Ovary (tissue), 10 donors: ENCODE measurements at places on chromosomes 3 and 15.
A peak's percentile ranks its signal among the peaks of the same experiment; 100 is the strongest.

DNA sequence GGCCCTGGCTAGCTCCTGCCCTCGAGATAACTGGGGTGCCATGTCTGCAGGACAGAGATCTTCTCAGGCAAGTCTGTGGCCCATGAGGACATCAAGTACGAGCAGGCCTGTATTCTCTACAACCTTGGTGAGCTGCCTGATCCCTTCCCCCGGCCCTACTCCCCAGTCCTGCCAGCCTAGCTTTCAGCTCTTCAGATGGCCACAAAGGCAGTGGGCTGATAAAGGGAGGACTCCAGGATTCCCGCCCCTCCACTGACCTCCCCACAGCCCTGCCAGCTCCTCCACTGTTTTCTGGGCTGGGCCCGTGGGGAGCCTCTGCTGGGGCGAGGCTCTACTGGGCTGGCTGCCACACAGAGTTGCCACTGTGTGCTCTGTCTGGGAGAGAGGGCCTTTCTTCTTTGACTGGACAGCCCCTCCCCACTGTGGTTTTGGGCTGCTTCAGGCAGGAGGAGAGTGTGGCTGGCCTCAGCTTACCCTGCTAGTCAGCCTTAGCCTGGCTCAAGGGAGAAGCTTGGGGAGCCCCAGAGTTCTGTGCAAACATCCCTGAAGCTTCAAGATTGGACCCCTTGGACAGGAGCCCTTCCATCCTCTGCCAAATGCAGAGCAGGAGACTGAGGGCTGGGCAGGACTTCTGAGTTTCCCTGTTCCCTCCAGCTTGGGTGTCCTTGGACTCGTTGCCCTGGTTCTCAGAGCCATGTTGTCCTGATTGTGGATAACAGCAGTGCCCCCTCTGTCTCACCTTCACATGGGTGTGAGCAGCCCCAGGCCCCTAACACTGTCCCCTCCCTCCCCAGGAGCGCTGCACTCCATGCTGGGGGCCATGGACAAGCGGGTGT lies 24.4 kb downstream of the PTPN23 start:
- peak; percentile 80 for DNase-seq

GRCh38 chr15:100958326-100959065 lies 39.3 kb downstream of the LRRK1 start:
- no peak for DNase-seq

GRCh38 chr3:118772547-118773011 lies 262.1 kb downstream of the IGSF11 start:
- no peak for DNase-seq

- peak; percentile 73 for DNase-seq
Measured at GRCh38 chr3:118501152-118501551, 533.5 kb downstream of the IGSF11 start.

GRCh38 chr15:91946075-91946474 lies 92.6 kb downstream of the SLCO3A1 start:
- DNase-seq = no peak

DNA sequence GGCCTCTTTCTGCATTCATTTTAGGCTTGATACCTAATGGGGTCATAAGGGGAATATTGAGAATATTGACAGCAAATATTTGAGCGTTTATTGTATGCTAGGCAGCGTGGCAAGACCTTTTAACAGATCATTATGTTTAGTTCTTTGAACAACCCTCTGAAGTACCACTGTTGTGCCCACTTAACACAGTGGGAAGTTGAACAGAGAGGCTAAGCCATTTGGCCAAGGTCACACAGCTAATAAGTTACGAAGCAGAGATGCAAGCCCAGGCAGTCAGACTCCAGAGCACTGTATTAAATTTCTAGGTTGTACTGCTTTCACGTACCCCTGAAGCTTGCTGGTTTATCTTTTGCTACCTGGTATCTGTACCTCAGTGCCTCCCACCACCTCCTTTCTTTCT lies 1.1 kb downstream of the RAB7A start:
- no peak for DNase-seq

DNA sequence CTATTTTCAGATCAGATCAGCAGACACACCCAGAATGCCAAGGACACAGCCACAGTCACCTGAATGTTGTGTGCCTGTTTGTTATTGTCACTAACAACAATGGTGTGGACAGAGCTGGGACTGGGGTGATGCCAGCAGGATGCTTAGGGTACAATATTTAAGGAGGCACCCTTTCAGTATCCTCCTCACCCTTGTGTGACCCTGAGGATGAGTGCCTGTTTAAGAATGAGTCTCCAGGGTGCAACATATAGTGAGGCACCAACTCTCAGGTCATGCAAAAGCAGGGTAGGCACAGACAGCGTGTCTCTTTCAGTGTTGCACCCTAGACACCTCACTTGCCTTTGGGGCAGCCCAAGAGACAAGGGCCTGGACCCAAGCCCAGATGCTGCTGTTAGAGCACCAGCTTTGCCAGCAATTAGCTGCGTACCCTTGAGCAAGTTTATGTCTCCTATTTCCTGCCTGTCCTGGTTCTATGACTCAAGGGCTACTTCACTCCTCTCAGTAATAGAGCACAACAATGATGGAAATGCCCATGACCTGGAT lies 122.6 kb downstream of the AQP9 start:
- DNase-seq = no peak

DNA sequence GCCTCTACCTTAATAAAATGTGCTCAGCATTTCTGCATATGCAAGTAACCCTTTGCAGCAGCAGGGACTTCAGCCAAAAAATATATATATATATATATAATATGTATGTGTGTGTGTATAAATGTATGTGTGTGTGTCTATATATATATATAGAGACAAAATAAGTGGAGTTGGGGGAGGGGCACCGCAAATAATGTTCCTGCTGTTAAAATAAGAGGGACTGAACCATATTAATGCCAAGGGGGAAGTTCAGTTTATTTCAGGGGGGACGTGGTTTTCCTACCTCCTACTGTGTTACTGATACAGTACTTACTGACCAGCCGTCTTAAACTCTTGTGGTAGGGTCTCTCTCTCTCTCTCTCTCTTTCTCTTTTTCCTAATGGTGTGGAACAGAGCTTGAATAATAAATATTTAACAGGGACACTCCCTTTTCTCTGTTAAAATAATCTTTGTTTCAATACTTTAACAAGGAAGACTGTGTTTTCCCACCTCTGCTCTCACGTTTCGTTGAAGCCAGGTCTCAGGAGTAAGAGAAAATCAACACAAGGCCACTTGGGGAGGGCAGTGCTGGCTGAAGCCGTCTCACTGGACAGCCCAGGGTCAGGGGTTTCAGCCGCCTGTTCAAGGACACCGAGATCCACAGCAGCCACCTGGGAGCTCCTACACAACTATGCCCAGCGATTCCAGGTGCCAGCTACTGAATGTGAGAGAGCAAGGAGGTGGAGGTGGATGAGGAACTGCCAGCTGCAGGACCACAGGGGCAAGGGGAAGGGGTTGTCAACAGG lies 42.8 kb upstream of the ADAMTSL3 start:
- DNase-seq = no peak

GRCh38 chr3:23949784-23950183 lies 4.7 kb downstream of the NR1D2 start:
- peak; percentile 30 for DNase-seq

GRCh38 chr3:103919327-103919726 lies 1447.4 kb upstream of the ALCAM start:
- no peak for DNase-seq

- no peak for DNase-seq
Measured at GRCh38 chr3:81716870-81717509, 44.5 kb downstream of the GBE1 start.

- no peak for DNase-seq
Measured at GRCh38 chr15:63448266-63448665, 56.1 kb upstream of the USP3 start.

GRCh38 chr3:164550857-164551256 lies 527.4 kb downstream of the SI start:
- DNase-seq = no peak

- peak; percentile 80 for DNase-seq
Measured at GRCh38 chr3:128316481-128316891, 150.2 kb downstream of the DNAJB8 start.

DNA sequence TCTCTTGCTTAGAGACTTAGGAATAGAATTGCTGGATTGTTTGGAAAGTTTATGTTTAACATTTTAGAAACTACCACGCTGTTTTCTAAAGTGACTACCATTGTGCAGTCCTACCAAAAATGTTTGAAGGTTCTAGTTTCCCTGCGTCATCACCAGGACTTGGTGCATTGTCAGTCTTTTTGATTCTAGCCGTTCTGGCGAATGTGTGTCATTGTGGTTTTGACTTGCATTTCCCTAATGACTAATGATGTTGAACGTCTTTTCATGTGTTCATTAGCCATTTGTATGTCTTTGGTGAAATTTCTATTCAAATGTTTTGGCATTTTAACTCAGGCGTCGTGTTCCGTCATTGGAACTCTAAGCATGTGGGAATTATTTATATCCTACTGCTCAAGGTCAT lies 58.0 kb downstream of the CHD2 start:
- DNase-seq = no peak

DNA sequence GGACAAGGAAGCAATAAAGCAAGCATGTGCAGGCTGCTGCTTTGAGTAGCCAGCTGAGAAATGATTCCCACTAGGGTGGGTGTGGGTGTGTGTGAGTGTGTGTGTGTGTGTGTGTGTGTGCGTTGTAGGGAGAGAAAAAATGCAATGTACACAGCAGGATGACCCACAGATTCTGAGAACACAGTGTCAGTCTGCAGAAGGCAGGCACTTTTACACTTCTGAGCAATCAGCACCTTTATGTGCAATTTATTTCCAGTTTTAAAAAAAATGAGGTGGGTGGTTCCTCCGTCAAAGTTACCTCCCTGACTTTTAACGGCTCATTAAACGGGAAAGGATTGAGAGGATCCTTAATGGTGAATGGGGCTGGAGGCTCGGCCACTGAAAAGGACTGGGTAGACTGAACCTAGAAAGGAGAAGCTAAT lies 38.5 kb upstream of the LIPC start:
- DNase-seq = no peak
